H4 (cell line): ENCODE measurements at places on chromosomes 2 and 18. TPM values are rescaled to one million over a fixed set of nuclear protein-coding genes. Genes with fewer than 3 reads are reported as not detected.

The ERMN gene
- 0.04 TPM in 1 of 2 replicates, not detected in the other for total RNA-seq

The DHRS9 gene
- total RNA-seq = 0.12 and 0.45 TPM in 2 replicates

The BOLL gene
- total RNA-seq = not detected in 2 replicates

DNA sequence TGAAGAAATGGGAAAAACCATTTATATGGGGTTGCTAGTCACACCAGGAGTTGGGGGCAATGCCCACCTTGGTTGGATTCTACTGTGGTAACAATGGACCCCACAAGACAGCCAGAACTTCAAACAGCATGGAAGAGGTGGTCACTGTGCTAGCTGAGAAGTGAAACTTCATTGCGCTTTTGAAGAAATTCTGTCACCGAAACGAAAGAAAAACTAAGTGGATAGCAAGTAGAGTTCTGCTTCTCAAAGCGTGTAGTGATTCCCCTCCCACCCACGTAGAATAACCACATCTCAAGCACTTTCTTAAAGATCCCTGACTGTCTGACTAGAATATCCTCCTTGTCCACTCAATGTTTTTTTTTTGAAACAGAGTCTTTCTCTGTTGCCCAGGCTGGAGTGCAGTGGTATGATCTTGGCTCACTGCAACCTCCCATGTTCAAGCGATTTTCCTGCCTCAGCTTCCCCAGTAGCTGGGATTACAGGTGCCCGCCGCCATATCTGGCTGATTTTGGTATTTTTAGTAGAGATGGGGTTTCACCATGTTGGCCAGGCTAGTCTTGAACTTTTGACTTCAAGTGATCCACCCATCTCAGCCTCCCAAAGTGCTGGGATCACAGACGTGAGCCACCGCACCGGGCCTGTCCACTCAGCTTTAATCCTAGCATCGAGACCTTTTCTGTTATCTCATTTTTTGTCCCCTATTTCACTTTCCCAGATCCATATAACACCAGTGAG, 30.1 kb upstream of the CCL20 start:
- DNase-seq = no peak

- no peak for DNase-seq
Measured at GRCh38 chr2:119352357-119352756, 14.3 kb downstream of the C2orf76 start.

- no peak for DNase-seq
Measured at GRCh38 chr2:4258563-4258962, 555.2 kb downstream of the DCDC2C start.
